ENCODE measurements at places on chromosomes 4 and X.

GRCh38 chrX:40878766-40879165 is 143.4 kb upstream of the MED14 start:
- DNase-seq, result no peak

DNA sequence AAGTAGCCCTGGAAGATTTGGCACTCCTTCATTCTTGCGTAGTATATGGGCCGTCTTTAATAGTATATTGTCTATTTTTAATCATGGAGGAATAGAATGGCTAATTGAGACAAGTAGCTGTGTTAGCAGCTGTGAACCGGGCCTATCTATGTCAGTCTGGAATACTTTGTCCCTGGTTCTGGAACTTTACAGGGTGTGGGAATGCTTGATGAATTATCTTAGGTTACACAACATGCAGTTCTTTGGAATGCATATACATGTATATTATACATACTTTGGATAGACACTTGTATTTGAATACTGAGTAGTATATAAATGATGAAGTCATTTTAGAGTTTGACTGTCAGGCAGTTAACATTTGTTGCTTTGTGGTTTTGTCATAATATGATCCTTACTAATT is 37.4 kb downstream of the PDLIM5 start:
- no peak for DNase-seq

DNA sequence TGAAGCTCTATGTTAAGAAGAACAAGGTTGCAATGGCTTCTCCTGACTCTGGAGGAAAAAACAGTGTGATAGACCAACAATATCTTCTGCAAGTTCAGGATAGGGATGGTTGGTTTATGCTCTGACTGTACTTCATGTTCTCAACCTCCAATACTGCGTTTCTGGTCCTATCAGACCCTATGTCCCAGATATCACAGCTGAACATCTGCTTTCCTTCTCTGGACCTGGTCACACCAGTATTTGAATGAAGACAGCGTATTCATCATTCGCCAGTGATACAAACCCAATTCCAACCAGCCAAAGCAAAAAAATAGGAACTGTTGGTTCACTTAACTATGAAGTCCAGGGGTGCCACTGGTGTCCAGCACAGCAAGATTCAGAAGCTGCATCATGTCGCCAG is 124.5 kb upstream of the KLF3 start:
- no peak for DNase-seq

GRCh38 chr4:84389406-84389805 is 109.7 kb downstream of the NKX6-1 start:
- DNase-seq, result peak; percentile 11

GRCh38 chrX:7641141-7641540 is 201.8 kb upstream of the VCX start:
- DNase-seq, result no peak
